ENCODE measurements at places on chromosomes 3 and 15. TPM values are rescaled to one million over a fixed set of nuclear protein-coding genes. Genes with fewer than 3 reads are reported as not detected.

CD276 gene
- total RNA-seq = 170 TPM

INKA1 gene
- total RNA-seq = 10.5 TPM

LRRIQ4 gene
- not detected for total RNA-seq

LRRC3B gene
- total RNA-seq = not detected

All from smooth muscle cell of trachea (primary cell).